Activated T-cell treated with anti-CD3 and anti-CD28 coated beads for 1 hour (primary cell): ENCODE measurements at places on chromosomes 5 and 9.

- DNase-seq: no peak
Observed at GRCh38 chr9:37784291-37784615, 611 bp downstream of the EXOSC3 start.

DNA sequence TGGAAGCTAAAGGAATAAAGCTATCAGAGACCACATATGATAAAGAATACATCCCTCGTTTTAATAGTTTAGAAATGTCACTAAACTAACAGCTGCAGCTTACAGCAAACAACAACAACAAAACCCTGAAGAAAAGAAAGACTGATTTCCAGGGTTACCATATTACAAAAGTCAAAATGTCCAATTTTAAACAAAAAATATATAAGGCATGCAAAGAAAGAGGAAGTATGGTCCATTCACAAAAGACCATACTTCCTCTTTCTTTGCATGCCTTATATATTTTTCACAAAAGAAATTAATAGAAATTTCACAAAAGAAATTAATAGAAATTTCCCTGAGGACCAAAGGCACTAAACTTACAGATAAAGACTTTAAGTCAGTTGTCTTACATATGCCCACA is 354.2 kb downstream of the ARL15 start:
- no peak for DNase-seq

DNA sequence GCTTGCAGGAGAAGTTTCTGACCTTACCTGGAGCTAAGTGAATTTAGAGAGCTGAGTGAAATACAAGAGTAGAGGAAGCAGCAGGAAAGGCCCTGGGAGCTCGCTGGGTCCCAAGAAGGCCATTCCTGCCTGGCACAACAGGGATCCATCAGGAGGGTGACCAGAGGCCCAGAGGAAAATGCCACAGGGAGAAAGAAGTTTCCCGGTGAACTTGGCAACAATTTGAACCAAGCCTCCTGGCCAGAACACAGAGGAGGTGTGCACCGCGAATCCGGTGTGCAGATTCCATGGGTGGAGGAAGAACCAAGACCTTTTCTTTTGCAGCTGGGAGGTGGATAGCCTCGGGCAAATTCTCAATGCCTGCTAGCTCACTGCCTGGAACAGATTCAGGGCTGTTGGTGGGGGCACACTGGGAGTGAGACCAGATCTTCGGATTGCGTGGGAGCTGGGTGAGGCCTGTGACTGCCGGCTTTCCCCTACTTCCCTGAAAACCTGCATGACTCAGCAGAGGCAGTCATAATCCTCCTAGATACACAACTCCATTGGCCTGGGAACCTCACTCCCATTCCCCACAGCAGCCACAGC is 1850.9 kb upstream of the NUDT12 start:
- DNase-seq: no peak

- no peak for DNase-seq
Observed at GRCh38 chr9:131204285-131204684, 72.0 kb downstream of the FAM78A start.

- DNase-seq: no peak
Observed at GRCh38 chr5:8471581-8471980, 602.6 kb downstream of the MTRR start.

- no peak for DNase-seq
Observed at GRCh38 chr5:97888439-97888838, 705.4 kb upstream of the RIOK2 start.
